SK-N-DZ (cell line): ENCODE measurements at places on chromosomes 7 and 10.

DNA sequence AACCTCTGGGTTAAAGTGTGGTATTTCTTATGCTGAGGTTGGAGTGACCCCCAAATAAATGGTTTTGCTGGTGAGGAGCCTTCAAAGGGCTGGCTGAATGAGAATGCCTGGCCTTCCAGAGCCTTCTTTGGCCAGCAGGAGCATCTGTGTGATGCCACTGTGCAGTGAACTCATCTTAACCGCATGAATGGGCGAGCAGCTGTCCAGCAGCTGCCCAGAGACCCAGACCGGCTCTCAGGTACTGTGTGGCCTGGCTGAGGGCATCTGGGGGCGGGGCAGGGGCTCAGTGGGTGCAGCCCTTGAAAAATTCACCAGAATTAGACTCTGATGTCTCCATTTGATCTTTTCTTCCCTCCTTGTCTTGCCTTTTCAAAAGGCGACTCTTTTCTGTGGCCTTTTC lies 59.0 kb downstream of the SYPL1 start:
- DNase-seq = no peak

DNA sequence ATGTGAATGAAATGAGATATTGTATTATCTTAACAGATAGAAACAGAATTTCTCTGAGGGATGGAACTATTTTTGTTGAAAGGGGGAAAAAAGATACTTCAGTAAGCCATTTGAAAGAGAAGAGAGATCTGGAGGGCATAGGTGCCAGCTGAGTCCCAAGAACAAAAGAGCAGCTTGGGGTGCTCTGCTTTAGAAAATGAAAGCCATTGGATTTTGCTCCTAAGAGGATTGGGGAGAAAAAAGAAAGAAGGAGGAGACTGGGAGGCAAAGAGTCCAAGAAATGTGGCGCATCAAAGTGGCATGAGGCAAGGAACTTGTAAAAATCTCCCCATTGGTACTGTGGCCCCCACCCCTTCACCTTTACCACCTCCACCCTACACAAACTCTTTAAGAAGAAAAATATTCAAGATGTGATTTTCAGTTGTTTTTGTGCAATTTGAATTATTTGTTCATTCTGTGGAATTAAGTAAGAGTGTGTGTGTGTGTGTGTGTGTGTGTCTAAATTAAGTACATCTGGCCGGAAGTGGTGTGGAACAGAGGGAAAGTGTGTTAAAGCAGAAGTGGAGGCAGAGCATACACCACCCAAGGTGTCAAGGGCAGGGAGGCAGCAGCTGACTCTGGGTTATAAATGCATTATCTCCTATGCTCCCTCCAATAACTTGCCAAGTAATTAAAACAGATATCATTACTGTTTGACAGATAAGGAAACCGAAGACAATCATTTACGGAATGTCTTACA lies 9.9 kb upstream of the GNAI1 start:
- no peak for DNase-seq

GRCh38 chr7:44884621-44885393 lies 523 bp downstream of the PURB start:
- DNase-seq = peak; percentile 24

- DNase-seq = no peak
Measured at GRCh38 chr10:122721111-122721510, 21.5 kb upstream of the C10orf120 start.

- DNase-seq = no peak
Measured at GRCh38 chr10:20743942-20744341, 153.2 kb downstream of the NEBL start.

DNA sequence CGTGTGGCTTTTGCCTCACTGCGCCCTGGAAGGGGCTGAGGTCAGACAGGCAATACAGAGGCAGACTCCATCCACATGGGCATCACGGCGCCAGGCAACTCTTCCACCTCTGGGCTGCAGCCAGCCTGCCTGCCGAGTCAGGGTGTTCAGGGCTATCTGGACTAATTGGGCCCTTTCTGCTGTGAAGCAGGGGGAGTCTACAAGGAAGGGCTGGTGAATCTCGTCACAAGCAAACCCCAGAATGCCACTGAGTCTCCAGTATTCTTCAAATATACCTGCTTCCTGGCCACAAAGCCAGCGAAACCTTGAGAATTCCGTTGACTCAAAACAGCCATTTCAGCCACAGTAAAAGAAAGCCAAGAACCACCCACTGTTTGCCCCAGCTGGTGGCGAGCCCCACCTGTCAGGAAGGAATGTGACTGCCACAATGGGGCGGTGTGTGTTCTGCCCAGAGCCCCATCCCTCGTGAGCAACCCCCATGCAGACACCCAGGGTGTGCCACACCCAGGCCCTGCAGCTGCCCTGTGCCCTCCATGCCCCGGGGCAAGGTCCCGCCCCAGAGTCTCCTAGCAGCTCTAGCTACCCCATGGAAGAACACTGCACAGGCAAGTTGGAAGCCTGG lies 117.3 kb downstream of the FAM53B start:
- no peak for DNase-seq

DNA sequence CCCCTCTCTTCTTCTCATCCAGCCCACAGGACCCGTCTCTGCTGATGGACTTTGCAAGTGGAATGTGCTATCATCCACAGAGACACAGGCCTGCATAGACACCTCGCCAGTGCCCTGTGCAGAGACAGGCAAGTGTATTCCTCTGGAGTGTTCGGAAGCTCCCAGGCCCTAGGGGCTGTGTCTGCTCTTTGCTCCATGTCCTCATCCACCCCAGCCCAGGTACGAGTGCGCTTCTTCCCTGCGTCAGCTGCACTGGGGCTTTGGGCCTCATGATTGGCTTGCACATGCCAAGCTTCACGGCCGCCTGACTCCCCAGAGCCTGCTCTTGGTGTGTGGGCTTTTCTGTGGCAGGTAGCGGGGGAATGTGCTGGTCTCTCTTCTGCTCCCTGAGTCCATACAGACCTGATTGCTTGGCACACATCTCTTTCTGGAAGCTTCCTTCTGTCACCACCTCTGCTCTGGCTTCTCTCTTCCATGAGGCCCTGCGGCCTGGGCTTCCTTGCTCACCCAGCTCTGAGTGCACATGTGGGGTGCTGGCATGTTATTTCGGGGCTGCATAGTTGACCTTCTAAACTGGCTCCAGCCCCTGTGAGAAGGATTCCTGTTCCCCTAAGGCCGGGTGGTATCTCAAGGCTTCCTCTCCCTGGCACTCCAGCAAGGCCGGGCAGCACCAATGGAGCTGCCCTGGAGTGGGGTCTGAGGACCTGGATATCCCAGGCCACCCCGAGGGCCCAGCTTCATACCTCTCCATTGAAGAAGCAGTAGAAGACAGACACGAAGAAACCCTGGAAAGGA lies 27.8 kb downstream of the CRHR2 start:
- no peak for DNase-seq

DNA sequence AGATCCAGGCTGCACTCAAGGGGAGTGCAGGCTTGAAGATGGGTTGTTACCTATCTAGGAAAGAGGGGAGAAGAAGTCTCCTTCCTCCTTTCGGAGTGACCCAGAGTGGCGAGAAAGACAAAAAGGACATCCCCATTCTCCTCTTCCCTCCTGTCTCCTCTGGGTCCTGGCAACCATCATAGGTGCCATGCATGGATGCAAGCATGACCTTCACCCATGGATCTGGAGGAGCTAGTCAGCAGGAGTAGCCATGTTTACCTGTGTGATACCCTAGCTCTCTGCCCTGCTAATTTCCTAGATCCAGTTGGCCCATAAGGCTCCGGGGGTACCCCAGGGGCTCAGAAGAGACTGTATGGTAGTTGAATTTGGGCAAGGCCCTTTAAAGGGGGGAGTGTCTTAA lies 17.2 kb upstream of the CROT start:
- peak; percentile 24 for DNase-seq
